ENCODE measurements at places on chromosomes 2 and 18.

DNA sequence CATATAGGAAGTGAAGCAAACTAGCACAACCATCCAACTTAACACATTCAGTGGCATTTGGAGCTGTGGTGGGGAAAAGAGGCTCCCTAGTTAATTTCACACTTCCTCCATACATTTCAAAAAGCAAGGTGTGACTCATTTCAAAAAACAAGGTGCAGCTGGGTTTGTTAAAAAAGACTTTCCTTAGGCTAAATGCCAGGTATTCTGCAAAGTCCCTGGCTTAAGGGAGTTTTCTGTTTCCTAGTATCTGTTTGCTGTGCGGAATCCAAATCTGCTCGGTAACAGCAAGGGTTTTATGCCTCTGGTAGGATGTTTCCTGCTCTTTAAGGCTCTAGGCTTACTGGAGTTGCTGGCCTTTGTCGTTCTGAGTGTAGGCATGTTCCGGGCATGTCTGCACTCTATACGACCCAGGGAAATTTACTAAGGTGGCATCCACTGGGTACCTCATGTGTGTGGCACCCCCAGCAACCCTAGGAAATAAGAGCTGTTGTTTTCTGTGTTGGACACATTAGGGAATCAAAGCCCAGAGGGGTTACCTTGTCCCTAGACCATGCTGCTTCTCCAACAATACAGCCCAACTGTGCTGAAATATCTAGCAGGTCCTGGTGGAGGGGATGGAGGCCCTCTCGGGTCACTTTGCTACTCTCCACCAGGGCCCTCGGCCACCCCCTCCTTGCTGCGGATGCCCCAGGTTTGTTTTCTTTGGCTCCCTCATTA, 634 bp upstream of the MSGN1 start:
- no peak for DNase-seq
- no peaks in the 10 kb centered on the region for H3K27me3 ChIP-seq
- H3K36me3 ChIP-seq: no peaks in the 10 kb centered on the region
- H3K4me3 ChIP-seq: no peak overlapping the region
- no peak overlapping the region for H3K27ac ChIP-seq

- no peak for DNase-seq
- H3K27ac ChIP-seq: no peak overlapping the region
- no peaks in the 10 kb centered on the region for H3K4me1 ChIP-seq
These were observed 153.2 kb upstream of the ETAA1 start for GRCh38 chr2:67243919-67244318.

DNA sequence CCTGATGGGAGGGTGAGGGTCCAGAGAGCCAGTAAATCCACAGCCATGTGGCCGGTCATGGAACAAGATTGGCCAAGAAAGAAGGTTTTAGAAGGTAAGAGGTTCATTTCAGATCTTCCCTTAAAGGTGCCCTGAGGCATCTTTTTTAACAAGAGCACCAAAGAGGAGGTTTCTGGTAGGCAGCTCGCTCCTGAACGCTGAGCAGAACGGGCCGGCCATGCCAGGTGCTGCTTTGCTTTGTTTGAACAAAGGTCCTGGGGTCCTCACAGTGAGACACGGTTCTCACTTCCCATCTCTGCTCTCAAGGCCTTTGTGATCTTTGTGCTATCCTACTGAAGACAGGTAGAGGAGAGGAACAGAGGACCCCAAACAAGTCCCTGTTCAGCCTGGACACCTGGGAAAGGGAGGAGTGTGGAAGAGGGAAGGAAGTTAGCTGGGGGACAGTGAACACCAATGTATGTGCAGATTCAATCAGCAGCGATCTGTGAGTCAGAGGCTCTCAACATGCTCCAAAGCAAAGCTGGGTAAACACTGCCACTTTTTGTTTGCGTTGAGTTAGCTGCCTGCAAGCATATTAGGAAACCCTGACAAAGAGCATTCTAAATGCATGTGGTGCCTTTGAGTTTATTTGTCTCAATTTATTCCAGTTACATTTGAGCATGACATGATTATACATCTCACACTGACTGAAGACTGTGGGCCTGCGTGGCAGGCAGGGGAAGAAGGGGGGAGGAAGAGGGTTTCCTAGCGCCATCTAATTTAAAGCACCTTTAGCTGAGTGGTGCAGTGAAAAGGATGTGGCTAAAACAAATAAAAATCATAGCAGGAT, 102.4 kb downstream of the ASB1 start:
- no peak overlapping the region for H3K4me3 ChIP-seq
- no peak for DNase-seq
- H3K36me3 ChIP-seq: peaks cover 18% of the 10 kb centered on the region
- peaks cover 3% of the 10 kb centered on the region for H3K27me3 ChIP-seq
- H3K27ac ChIP-seq: peak overlapping the region; percentile 44
- peaks cover 16% of the 10 kb centered on the region for H3K4me1 ChIP-seq

GRCh38 chr2:38619458-38620164, 16.9 kb upstream of the HNRNPLL start:
- DNase-seq: no peak
- H3K27ac ChIP-seq: peak overlapping the region; percentile 4
- H3K4me3 ChIP-seq: no peak overlapping the region
- H3K4me1 ChIP-seq: peaks cover 13% of the 10 kb centered on the region
- H3K36me3 ChIP-seq: no peaks in the 10 kb centered on the region

- peak overlapping the region; percentile 68 for H3K27ac ChIP-seq
- H3K4me1 ChIP-seq: peaks cover 58% of the 10 kb centered on the region
- no peak overlapping the region for H3K4me3 ChIP-seq
- no peaks in the 10 kb centered on the region for H3K36me3 ChIP-seq
- no peaks in the 10 kb centered on the region for H3K27me3 ChIP-seq
These were observed 677.6 kb downstream of the IRS1 start for GRCh38 chr2:226122041-226122440.

DNA sequence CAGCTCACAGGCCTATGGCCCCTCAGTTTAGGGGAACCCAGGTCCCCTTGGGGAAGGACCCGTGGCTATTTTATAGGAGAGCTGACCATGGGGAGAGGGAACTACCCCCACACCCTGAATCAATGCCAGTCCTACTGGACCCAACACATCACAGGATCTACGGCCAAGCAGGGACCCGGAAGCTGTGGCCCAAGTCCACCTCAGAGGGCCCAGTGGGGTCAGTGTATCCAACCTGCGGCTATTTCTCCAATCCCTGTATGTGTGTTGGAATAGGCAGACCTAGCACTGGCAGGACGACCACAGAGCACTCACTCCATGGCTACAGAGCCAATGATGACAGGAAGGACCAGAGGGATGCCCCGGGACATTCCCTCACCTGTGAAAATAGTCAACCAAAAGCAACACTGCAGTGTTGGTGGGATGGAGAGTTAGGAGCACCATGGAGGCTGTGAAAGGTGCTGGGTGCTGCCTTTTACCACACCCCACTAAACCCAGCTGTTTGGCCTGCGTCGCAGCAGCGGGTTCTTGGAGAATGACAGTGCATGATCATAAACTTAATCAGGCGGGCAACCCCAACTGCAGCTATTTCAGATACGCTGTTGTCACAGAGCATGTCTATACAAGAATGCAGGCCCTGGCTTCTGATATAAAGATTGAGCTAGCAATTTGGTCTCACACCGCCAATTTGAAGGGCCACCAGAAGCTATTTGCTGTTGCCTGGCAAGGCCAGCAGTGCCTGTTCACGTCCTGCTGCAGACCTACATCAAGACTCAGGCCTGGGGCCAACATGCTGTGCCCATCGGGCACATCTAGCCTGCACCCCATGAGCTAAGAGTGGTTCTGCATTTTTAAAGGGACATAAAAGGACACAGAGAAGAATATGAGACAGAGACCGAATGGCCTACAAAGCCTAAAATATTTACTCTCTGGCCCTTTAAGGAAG, 110.4 kb downstream of the EIPR1 start:
- no peak overlapping the region for H3K4me3 ChIP-seq
- DNase-seq: no peak
- H3K27me3 ChIP-seq: no peaks in the 10 kb centered on the region
- no peak overlapping the region for H3K27ac ChIP-seq

DNA sequence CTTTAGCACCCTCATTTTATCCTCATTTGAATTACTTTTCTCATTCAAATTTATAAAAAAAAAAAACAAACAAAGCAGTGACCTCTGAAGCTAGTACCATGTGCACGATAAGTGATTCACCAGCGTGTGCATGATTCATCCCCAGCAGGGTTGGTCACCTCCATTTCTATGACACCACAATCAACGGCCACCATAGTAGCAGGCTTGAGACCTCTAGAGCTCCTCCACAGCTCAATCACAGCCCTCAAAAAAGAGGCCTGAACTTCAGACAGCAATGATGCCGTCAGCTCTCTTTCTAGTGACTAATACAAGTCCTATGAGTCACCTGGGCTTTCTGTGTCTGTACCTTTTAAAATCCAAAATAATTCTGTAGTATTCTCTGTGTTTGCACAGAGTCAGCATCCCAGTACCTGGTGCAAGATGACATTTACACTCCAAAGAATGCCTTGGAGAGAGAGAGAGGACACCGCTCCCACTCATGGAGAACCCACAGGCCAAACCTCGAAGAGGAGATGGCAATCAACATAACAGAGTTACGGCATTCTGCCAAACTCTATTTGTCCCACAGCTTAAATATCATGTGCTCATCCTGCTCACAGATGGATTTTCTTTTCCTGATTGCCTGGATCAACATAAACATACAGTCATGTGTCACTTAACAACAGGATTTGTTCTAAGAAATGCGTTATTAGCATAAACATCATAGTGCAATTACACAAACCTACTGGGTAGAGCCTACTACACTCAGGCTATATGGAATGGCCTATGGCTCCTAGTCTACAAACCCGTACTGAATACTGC, 58.7 kb downstream of the L3MBTL4 start:
- no peak for DNase-seq
- no peak overlapping the region for H3K27ac ChIP-seq
- no peaks in the 10 kb centered on the region for H3K36me3 ChIP-seq
- H3K4me3 ChIP-seq: no peak overlapping the region

DNA sequence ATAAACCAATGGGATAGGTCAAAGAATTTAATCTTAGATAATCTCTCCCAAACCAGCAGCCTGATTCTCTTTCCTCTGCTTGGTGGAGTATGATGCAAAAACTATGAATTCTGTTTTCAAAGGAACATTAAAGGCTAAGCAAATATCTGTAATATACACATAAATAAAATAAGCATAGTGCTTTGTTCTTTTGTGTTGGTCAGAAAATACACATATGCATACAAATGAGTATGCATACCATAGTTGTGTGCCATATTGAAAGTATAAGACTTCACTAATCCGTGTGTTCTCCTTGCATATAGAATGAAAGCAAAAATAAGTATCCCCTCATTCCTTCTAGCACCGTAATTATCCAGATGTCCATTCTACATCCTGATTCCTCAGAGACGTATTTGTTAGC, 1949.7 kb upstream of the CELF4 start:
- H3K4me3 ChIP-seq: no peak overlapping the region
- no peak for DNase-seq
- no peaks in the 10 kb centered on the region for H3K27me3 ChIP-seq
- H3K27ac ChIP-seq: no peak overlapping the region

DNA sequence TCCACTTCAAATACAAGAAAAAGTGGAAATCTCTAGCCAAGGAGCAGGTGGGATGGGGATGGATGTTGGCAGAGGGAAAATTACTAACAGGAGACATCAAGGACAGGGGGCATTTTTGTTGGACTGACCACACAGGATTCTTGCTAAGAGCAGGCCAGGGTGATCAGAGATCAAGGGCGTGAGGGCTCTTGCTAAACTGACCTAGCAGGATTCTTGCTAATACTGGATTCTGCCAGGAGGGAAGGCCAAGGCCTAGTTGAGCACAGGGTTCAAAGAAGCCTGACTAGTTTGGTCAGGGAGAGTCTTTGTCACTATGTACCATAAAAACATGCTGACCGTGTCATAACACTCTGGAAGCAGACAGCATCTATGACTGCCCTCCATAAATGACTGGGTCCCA, 442.7 kb downstream of the PID1 start:
- peaks cover 4% of the 10 kb centered on the region for H3K4me1 ChIP-seq
- H3K27me3 ChIP-seq: no peaks in the 10 kb centered on the region
- H3K4me3 ChIP-seq: no peak overlapping the region
- H3K36me3 ChIP-seq: no peaks in the 10 kb centered on the region
- no peak overlapping the region for H3K27ac ChIP-seq

DNA sequence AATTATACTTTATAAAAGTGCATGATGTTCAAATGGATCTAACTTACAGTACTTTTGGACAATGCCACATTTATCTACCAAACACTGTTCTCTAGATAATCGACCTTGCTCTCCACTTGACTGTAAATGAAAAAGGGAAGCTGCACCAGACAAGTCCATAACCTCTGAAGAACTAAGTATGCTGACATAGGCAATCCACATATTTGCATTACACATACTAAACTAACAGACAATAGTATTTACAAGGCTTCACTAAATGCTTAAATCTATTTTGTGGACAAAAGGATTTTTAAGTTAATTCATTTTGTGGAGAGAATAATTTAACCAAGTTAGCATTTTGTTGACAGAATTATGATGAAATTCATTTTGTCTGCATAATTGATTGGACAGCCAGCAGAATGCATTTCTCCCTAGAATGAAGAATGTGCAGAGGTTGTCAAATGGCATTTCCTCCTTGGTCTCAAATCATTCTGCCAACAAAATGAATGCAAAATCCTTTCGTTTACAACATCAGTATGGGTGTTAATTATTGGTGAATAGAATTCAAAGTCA, 520.9 kb downstream of the CPS1 start:
- H3K36me3 ChIP-seq: no peaks in the 10 kb centered on the region
- H3K4me3 ChIP-seq: no peak overlapping the region
- no peak for DNase-seq
- H3K27ac ChIP-seq: no peak overlapping the region
- no peaks in the 10 kb centered on the region for H3K4me1 ChIP-seq

- no peak overlapping the region for H3K27ac ChIP-seq
- no peak overlapping the region for H3K4me3 ChIP-seq
- peaks cover 10% of the 10 kb centered on the region for H3K36me3 ChIP-seq
- peaks cover 41% of the 10 kb centered on the region for H3K4me1 ChIP-seq
- DNase-seq: no peak
These were observed 131.3 kb upstream of the DAPL1 start for GRCh38 chr2:158663796-158664195.

- peaks cover 65% of the 10 kb centered on the region for H3K27me3 ChIP-seq
- H3K4me1 ChIP-seq: peaks cover 43% of the 10 kb centered on the region
- no peaks in the 10 kb centered on the region for H3K36me3 ChIP-seq
- H3K4me3 ChIP-seq: no peak overlapping the region
- H3K27ac ChIP-seq: no peak overlapping the region
These were observed 266.8 kb downstream of the EN1 start for GRCh38 chr2:118580651-118581050.

DNA sequence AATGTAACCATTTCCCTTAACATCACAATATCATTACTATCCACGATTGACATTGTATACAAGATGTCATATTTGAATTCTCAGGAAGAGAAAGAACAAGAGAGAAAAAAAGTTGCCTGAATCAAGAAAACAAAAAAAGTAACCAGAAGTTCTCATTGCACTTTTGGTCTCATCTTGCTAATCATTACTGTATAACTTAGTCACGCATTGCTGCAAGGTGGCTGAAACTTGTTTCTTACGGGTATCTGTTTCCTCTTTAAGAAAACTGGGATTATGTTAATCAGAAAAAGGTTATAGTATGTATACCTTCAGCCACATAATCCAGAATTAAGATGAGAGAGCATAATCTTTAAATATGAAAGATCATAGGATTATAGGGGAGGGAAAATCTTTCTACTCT, 639.7 kb upstream of the SYT4 start:
- H3K27ac ChIP-seq: no peak overlapping the region
- H3K27me3 ChIP-seq: peaks cover 5% of the 10 kb centered on the region
- peaks cover 11% of the 10 kb centered on the region for H3K4me1 ChIP-seq
- no peaks in the 10 kb centered on the region for H3K36me3 ChIP-seq
- H3K4me3 ChIP-seq: no peak overlapping the region
- DNase-seq: no peak

All from mesothelial cell of epicardium (in vitro differentiated cells).